ENCODE measurements at places on chromosomes 2 and 18.

DNA sequence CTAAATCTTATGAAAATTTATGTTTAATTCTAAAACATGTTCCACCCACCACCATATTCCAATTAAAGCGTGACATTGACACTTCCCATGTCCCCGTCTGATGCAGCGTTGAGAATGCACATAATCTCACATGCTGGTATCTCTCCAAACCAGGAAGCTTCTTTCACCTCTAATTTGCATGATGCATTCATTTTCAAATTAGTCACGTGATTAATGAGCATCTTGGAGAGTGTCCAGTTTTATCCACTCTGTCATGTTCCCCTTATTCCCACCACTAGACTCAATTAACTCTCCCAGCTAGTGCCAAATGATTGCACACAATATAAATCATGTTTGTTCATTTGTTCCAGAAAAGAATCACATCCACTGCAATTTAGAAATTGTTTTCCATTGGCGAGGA, 105.8 kb downstream of the RIT2 start:
- DNase-seq: no peak

GRCh38 chr2:240491483-240491882, 56.0 kb downstream of the GPC1 start:
- no peak for DNase-seq

DNA sequence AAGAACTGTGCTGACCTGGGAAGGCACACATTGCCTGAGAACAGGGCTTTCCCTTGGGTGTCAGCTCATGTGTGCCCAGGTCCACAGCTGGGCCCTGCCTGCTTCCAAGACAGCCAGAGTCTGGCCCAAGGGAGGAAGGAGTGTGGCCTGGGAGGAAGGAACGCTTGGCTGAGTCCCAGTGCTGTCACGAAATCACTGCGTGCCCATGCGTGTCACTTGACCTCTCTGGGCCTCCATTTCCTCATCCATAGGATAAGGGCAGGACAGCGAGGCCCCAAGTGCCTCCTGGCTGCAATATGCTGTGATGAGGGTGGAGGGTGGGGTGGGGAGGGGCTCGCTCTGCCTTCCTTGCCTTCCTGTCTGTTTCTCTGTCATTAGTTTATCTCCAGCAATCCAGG, 642 bp upstream of the KCNK3 start:
- no peak for DNase-seq

DNA sequence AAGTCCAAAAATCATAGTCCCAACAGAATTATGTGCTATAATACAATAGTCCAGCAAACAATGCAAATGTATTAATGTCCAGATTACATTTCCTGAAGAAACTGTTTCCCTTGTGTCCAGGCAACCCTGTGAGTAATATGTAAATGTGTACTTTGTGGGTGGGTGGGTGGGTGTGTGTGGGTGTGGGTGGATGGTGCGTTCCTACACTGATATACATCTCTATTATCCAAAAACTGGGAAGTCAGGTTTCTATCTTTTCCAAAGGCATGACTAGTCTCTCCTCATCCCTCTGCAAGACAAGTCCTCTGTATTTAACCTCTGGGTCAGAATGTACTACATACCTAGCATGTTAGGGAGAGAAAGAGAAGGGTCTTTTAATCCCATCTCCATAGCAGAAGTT, 71.6 kb downstream of the LNPK start:
- no peak for DNase-seq

DNA sequence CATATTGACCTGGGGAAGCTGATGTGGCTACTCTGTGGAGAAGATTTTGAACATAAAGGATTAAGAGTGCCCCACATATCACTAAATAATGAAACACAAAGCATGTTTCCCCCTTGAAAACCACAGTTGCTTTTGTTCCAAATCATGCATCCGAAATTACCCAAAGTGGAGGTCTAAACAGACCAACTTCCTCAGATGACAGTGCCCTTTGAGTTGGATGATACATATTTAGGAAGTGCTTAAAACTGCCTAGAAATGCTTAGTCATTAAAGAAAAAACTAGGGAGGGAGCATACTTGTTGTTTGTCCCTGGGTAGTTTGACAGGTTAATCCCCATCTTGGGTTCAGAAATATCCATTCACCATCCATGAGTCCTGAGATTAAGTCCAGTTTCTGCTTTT, 1070.3 kb downstream of the SUCLG1 start:
- no peak for DNase-seq

- DNase-seq: no peak
Measured at GRCh38 chr18:50284255-50284885, 3.0 kb upstream of the MBD1 start.

DNA sequence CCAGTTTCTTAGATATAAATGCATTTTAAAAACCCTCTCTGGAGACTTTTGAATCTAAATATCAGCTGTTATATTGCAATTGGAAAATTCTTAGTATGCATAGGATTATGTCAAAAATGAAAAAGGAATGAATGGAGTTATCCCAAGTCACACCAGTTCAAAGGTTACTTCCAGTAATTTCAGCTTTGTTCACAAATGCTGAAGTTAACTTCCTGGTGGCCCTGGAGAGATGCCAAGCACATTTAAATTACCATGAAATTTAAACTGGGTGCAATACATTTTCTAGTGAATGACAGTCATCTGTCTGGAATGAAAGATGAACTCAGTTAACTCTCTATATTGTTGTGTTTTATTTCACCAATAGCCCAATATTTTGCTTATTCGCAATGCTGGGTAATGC, 753.9 kb downstream of the SUCLG1 start:
- DNase-seq: no peak

- DNase-seq: no peak
Measured at GRCh38 chr18:74742573-74743243, 145.0 kb downstream of the ZNF407 start.

DNA sequence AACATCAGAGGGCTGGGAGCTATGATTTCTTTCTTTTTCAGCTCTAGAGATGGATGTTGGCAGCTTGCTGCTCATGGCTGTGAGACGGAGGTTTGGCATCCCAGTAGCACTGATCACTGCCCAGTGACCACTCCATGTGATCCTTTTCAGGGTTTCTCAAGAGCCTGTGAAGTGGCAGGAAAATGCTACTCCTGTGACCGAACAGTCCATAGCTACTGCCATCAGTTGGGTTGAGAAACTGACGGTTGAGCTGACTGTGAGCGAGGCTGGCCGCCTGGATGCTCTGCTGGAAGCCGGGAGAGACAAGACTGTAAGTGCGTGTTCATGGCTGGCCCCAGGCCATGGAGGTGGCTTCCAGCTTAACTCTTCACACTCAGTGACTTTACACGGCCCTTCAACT, 34.2 kb downstream of the VWA3B start:
- no peak for DNase-seq

Data from GM13976 (cell line).